ENCODE measurements at places on chromosomes 6 and 20.

DNA sequence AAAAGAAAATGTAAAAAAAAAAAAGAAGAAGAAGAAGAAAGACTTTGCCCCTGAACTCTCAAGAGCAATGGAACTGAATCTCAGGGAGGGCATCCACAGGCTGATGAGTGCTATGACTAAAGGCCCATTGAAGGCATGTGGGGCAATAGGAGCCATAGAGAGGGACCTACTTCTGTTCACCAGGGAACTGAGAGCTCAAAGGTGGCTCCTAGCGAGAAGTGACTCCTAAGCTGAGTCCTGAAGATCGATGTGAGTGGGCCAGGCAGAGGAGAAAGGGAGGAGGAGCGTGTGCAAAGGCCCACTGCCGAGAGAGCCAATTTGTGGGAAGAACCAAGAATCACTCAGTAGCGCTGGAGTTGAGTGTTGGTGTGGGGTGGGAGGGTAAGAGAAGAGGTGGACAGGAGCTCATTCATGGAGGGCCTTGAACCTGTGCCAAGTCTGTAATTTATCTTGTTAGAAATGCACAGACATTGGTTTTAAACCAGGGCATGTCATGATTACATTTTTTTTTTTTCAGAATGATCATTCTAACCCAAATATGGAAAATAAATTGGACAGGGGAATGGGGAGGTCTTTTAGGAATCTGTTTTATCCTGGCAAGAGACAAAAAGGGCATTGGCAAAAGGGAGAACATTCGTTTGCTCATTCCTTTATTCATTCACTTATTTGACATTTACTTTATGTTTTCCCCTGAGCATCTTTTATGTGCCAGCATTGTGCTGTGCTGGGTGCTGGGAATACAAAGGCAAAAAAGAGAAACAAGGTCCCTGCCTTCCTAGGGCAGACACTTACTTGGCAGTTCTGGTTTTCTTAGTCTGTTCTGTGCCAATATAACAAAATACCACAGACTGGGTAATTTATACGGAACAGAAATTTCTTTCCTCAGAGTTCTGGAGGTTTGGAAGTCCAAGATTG, 67.4 kb upstream of the DSP start:
- no peak for DNase-seq

DNA sequence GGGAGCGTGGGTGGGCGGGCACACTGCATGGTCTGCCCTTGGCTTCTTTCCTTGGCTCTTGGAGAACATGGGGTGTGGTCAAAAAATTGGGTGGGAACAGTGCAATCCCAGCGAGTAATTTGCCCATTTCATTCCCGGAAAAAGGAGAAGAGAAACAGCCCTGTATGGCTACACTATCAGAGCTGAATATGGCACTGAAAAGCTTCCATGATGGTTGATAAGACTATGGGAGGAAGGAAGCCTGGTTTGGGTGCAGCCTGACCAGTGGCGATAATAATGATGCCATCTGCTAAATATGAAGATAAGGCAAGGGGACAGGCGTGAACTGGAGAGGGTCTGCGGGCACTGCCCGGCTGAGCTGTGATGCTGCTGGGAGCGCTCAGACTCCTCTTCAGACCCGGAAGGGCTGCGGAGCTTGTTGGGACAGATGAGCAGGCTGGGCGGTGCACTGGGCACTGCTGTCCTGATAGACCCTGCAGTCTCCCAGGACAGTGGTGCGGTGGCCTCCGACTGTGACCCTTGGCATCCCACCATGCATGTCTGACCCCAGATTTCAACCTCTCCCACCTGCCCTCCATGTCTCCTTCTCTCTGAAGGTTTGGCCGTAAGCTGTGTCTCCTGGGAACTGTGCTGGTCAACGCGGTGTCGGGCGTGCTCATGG, 10.2 kb downstream of the SLC22A1 start:
- DNase-seq = no peak

DNA sequence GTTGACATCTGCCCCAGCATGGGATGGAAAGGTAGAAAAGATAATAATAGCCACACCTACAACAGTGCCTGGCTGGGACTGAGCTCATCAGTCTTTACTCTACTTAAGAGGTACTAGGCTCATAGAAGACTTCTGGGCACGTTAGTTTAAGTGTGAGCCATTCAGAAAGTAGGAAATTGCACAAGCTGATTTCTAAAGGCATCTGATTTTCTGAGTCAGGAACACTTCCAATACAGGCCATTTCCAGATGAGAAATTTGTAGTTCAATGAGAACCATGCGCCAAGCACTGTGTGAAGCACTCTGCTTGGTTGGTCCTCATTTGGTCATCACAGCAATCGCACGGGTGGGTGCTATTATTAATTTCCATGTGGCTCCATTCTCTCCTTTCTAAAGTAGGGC, 42.3 kb downstream of the MOCS1 start:
- DNase-seq = no peak

DNA sequence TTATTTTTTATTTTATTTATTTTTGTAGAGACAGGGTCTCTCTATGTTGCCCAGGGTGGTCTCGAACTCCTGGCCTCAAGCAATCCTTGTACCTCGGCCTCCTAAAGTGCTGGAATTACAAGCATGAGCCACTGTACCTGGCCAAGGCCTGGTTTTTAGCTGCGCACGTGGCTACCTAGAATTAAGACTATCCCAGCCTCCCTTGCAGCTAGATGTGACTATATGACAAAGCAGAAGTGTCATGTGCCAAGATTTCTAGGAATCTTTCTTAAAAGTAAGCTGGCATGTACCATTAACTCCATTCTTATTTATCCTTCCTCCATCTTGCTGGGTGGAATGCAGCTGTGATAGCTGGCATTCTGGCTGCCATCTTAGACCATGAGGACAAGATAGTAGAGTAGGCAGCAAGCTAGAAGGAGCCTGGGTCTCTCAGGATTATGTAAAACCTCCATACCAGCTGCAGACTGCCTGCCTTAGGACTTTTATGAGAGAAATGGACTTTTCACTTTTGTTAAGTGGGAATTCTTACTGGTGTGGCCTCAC, 2.1 kb upstream of the SPDEF start:
- no peak for DNase-seq

DNA sequence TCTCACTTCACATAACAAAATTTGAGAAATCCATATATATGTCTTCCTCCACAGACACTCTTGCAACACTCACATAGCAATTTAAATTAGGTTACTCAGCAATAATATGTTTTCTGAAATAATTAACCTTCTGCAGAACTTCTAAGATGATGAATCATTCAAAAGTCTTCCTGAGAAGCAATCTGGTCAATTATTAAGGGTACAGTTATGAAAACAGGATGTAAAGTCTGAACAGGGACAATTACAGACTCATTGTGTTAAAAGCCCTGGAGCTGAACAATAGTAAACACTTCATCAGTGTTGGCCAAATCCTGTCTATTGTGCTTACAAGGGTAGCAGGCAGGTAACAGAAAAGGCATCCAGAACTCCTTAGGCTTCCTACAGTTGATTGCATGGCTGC, 75.4 kb downstream of the FILIP1 start:
- no peak for DNase-seq

- DNase-seq = no peak
These were observed 1.6 kb downstream of the TFAP2C start for GRCh38 chr20:56630506-56631317.

DNA sequence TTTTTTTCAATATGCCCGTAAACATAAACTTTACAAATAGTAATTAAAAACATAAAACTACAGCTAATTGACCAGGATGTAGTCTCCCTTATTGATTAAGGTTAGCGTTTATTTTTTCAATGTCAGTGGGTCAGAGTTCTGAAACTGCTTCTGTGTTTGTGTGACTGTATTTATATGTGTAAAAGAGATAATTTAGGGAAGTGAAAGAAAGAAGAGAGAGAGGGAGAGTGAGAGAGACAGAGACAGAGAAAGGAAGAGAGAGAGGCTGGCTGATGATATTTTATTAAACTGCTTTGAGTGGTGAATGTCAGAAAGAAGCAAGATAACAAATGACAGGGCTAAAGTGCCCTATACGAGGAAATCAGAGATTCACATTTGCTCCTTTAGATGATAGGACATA, 266.1 kb upstream of the PTCHD4 start:
- DNase-seq = no peak

- DNase-seq = no peak
These were observed 328.4 kb downstream of the BCKDHB start for GRCh38 chr6:80434691-80435350.

DNA sequence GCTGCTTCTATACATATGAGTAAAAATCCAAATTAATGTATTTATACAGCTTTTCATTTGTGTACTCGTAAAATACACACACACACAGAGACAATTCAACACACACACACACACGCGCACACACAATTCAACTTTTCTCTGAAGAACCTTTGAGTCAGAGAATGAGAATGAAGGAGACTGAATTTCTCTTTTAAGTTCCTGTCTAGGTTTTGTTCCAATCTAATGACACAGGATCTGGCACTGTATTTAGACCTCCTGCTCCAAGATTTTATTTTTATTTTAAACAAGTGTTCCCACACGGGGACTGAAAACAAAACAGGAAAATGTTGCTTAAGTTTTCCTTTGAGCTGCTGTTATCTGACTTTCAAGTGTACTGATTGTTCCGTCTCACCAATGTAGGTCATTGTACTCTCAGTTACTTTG, 250.8 kb downstream of the LAMA2 start:
- no peak for DNase-seq

DNA sequence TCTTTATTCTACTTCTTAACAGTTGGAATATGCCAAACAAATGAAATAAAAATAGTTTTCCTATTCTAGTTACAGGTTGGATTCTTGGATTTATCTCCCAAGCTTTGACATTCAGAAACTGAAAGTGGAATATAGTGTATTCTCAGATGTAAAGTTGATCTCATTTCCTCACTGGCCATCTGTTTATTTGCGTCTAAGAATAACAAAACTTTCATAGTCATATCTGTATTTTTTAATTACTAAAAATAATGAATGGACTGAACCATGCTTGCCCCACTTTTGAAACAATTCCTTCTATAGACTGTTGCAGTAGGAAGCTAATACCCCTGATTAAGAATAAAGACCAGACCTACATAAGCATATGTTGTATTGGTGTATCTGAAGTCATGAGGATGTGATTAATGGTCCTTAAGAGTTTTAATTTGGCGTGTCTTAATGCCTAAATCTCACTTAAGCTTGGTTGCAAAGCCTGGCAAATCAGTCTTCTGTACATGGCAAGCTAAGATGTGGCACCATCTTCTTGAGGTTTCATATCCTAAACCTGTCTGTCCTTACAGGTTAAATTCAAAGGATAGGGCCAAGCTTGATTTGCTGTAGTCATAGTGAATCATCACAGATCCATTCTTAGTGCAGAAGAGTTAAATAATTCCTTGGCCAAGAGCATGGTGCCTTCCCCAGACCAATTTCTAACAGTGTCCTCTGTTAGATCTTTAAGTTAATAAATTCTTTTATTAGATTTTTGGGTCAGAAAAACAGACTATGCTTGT, 58.9 kb downstream of the FOXO3 start:
- no peak for DNase-seq

DNA sequence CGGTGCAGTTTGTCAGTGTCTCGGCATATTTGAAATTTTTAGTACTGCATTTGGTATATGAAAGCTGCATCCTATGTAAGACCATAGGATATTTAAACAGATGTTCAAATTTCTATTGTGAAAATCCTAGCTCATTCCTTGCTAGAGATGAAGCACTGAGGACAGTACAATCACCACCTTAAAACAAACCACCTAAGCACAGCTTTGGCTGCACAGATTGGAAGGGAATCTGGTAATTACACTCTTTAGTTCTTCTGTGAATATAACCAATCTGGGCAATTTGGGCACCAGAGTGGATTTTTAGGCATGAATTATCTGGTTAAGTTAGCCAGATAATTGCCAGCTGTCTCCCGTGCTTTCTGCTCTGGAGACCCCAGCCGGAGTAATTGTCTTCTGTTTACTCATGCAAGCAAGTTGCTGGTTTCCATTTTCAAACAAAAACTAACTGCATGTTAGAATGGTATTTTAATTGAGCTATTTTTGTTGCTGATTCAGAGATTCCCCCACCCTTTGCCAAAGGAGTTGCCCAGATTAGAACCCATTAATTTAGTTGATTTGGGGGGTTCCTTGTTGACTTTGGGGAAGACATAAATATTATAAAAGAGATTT, 36.9 kb downstream of the E2F3 start:
- no peak for DNase-seq

DNA sequence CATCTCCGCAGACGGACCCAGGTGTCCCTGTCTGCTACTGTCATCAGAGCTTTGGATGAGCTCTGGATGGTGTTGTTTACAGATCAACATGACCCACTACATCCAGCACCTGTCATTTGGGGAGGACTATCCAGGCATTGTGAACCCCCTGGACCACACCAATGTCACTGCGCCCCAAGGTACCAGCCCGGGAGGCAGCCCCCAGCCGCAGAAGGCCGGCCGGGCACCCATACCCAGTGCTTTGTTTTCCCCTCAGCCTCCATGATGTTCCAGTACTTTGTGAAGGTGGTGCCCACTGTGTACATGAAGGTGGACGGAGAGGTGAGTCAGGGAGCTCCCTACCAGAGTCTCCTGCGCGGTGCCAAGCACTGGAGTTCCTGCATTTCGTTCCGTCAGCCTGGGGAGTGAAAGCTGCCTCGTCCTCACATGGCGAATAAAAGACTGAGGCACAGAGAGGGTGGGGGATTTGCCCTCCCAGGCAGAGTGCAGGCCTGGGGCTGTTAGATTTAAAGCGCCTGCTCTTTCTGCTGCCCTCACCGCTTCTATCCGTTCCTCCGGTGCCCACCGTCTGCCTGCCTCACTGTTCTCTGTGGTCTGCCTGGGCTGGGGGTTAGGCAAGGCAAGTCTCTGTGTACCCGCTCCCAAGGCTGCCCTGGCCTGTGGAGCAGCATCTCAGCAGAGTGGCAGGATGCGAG, 14.2 kb downstream of the ERGIC3 start:
- DNase-seq = no peak

DNA sequence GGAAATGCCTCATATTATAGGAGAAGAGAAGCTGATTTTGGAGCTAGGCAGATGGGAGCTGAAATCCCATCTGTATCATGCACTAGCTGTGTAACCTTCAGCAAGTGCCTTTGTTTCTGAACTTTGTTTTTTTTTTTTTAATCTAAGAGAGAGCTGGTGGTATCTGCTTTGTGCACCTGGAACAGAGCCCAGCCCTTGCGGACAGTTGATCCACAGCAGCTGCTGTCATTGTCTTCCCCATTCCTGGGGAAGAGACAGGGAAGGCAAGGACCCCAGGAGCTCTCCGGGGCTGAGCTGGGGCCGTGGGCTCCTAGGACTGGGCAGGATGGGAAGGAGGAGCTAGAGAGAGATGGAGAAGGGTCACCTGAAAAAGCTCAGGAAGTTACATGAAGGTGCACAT, 92.1 kb downstream of the SYNJ2 start:
- no peak for DNase-seq
